ENCODE measurements at places on chromosomes 1 and 21.

DNA sequence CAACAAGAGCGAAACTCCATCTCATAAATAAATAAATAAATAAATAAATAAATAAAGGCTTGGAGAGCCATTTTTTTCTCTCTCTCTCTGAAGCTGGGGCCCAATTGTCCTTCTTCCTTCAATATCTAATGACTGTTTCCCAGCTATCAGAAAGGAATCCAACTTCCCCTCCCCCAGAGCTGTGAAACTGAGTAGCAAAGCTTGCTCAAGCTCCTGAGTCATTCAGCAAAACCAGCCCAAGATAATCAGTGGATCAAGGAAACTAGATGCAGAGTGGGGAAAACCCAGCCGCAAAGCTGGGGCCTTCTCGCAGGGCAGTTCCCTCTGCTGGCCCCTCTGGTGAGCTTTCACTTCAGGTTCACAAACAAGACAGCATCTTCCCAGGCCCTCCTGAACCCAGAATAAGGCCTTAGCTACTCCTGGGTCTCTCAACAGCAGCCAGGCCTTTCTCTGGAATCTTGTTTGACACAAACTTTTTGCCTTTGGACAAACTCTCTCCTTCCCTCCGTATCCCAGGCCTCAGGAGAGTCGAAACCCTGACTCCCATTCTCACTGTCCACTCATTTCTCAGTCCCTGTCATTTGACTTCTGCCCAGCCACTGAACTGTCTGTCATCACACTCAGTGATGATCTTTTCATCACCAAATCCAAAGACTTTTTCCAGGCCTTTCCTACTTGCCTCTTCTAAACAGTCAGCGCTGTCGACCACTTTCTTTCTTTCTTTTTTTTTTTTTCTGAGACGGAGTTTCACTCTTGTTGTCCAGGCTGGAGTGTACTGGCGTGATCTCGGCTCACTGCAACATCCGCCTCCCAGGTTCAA is 18.0 kb upstream of the PTP4A2 start:
- peak; percentile 27 for DNase-seq

DNA sequence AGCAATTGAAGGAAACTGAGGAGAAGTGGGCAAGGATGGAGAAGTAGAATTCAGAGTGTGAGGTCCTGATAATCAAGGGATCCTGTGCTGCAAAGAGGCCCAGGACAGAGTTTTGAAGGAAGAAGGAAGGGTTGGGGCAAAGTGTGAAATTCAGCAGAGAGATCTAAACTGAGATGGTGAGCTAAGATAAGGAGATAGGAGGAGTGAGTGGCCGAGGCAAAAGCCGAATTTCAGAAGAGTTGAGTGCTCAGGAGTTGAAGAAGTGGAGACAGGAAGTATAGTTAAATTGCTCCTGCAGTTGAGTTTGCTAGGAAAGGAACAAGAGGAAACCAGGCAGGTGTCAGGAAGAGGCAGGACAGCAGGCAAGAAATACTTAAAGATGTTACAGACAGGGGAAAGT is 16.4 kb upstream of the MAPKAPK2 start:
- no peak for DNase-seq

- DNase-seq, result no peak
These were observed 12.8 kb downstream of the ZNF687 start for GRCh38 chr1:151294742-151295462.

DNA sequence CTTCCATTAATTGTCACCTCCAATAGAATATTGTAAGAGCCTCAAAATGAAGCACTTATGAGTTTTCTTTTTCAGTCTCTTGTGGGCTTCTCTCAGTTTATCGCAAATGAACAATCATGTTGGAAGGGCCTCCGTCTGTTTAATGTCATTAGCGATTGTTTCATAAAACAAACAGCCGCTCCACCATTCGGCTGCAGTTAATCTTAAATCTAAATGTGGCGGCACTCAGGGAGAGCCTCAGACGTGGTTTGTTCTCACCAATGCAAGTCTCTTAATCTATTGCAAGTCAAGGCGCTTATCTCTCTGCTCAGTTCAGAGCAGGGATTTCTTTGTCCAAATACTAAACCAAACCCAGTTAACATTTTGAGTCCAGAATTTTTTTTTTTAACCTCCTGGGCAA is 34.9 kb upstream of the ESRRG start:
- no peak for DNase-seq

- DNase-seq, result no peak
These were observed 1352.7 kb upstream of the ADGRL2 start for GRCh38 chr1:80448081-80448480.

- no peak for DNase-seq
These were observed 10.9 kb downstream of the RASSF5 start for GRCh38 chr1:206518206-206518605.

- no peak for DNase-seq
These were observed 590.5 kb upstream of the ADAMTS5 start for GRCh38 chr21:27557356-27557755.

DNA sequence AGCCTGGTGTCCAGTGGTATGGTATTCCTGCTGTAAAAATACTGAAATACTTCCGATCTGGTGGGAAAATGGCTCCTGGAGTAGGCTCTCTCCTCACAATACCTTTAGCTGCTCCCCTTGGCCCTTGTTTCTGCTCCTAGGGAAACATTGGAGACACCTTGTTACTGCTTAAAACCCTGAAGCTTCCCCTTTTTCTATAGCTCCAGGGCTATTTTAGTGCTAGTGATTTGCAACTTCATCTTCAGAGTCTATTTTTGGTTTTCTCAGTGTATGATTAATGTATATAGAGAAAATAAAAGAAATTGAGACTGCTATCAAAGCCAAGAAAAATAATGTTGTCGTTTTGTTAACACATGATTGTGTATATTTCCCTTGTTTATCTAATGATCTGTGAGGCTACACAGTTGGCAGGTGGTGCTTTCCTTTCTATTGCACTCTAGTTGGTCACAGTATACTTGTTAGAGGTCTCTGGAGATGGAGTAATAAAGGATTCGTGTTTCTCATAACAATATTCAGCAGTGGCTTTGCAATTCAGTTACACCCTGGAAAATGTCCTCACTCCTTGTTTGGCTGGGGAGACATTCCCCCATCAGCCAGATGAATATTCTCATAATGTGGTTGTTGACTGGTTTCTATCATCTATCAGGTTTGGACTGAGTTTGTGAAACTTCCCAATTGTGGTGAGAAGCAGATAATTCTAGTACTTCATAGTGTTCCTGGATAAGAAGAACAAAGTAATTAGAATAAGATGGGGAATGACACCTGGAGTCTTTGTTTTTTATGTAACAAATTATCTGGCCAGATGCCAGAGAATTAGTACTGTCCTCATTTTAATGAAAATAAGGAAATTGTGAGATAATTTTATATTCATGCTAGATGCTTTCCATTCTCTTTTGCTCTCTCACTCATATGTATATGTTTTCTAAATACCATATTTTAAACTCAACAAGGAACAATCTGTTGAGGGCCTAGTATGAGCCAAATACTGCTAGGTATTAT is 44.8 kb upstream of the CACYBP start:
- no peak for DNase-seq

GRCh38 chr1:3691421-3692204 is 39.3 kb downstream of the TP73 start:
- DNase-seq, result no peak

DNA sequence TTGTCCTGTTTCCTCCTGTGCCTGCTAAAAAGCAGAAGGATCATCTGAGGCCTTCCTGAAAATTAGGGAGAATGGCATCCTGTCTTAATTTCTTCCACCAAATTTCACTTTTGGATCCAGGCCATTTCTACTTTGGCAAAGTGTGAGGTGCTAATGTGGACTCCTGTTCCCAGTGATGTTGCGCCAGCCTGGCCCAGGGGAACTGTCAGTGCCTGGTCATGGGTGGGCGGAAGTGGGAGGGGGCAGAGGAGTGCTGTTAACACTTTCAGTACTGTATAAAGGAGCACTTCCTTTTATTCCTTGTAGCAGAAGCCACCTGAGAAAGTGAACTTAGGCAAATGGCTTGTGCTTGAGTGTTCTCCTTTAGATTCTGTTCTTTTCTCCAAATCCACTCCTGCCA is 19.9 kb downstream of the ELAPOR1 start:
- no peak for DNase-seq

DNA sequence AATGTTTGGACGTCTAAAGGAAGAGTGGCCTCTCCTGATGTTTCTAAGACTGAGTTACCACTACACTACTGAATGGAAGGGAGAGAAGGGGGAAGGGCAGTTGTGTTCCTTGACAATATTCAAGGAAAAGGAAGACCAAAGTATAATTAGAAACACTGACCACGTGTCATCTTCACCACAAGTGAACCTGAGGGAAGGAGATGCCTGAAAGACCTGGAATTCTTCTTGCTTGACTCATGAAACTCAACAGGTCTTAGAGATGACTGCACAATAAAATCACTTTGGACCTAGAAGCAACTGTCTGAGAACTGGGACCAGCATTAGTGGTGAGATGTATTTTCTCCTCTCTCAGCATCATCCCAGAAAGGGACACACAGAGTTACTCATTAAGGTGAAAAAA is 56.7 kb downstream of the PTPN14 start:
- no peak for DNase-seq

DNA sequence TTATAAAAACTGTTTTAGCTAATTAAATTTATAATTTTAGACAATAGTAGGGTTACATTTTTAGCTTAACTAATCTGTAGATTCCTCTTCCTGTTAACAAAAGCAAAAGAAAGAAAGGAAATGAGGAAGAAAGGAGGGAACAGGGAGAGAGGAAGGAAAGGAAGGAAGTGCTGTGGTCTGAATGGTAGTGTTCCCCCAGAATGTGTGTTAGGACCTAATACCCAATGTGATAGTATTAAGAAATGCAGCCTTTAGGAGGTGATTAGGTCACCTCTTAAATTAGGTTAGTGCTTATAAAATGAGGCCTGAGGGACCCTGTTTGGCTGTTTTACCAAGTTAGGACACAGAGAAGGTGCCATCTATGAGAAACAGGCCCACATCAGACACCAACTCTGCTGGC is 136.9 kb upstream of the SAMSN1 start:
- DNase-seq, result no peak

DNA sequence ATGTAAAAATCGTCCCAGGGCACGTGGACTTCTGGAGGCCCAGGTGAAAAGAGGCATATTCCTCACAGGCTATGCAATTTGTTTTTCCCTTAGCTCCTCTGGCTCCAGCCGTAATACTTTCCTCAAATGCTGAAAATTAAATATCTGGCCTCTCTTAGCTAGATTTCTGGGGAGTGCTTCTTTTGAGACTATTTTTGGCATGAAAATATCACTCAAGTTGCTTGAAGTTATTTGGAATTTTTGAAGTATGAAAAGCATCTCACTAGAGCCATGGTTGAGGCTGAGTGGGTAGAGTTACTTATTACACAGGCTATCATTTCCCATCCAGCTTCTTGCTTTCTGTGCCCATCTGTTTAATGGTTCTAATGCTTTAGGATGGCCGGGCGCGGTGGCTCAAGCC is 59.7 kb downstream of the MYOM3 start:
- no peak for DNase-seq

DNA sequence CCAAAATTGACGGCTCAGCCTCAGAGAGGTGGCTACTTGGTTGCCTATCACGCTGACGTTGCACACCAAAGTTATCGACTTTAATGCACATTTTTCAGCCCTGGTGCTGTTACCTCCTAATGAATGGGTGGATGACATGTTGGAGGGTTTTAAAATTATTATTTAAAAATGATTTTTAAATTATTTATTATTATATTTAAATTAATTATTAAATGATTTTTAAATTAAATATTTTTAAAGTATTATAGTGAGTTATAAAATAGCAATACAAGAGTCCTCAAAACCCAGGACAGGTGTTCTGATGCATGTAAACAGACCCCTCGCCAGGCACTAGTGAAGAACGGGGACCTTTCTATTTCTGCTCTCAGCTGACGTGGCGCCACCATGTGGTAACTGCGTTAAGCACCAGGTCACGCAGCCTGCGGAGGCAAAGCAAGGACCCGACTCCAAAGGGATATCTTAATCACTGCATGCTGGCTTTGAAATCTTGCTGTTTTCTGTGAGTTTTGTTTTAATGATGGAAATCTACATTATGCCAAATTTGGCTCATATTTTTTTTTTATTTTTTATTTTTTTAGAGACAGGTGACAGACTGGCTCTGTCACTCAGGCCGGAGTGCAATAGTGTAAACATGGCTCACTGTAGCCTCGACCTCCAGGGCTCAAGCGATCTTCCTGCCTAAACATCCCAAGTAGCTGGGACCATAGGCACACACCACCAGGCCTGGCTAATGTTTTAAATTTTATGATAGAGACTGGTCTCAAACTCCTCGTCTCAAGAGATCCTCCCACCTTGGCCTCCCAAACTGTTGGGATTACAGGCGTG is 22.6 kb downstream of the CASP9 start:
- peak; percentile 27 for DNase-seq

DNA sequence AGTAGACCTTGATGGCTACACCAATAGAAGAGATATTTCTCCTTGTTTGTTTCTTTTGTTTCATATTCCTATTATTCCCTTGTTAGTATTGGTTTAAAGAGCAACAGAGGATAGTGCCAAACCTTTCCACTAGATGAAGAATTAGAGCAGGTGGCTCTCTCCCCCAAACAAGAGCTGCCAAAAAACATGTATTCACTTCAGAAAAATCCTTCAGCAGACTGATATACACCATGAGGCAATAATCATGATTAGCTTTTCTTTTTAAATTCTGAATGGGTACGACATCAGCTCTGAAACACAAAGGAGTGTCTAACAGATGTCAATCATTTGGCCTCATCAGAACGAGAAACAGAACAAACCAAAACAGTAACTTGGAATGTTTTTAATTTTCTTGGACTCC is 67.3 kb upstream of the MAP10 start:
- no peak for DNase-seq

DNA sequence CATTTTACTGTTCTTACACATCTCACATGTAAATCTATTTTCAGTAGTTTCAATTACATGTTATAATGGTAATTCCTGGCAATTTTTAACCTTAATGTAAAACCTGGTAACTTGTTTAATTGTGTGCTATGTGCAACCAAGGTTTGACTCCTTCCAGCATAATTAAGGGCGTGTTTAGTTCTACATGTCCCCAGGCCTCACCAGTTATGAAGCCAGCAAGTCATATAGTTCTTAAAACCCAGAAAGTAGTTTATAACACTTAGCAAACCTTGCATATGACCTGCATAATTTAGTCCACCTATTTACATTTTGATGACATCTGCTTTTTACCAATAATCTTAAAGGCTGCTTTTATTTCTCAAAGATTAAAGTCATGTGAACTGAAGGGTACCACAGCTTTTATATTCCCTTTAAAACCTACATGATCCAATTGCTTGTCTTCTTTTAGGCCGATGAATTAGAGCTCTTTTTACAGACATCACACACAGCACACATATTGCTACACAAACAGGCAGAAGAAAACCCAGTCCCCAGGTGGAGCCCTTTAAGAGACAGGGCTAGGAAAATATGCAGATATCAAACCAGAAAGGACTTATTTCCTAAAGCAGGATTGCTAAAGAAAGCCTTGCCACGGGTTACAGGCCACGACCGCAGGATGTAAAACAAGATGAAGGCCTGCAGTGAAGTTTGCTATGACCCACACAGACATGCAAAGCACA is 23.2 kb upstream of the SYCP1 start:
- DNase-seq, result no peak

Data from activated naive CD4-positive, alpha-beta T cell (primary cell).